Stomach (tissue), 19 donors: ENCODE measurements at places on chromosomes 12 and 14.
A peak's percentile ranks its signal among the peaks of the same experiment; 100 is the strongest.

GRCh38 chr14:104395941-104396681 lies 183.5 kb upstream of the C14orf180 start:
- H3K4me1 ChIP-seq, result peaks cover 8% of the 10 kb centered on the region
- H3K4me3 ChIP-seq, result no peak overlapping the region
- peaks cover 30% of the 10 kb centered on the region for H3K27me3 ChIP-seq
- peak; percentile 21 for DNase-seq
- H3K36me3 ChIP-seq, result no peaks in the 10 kb centered on the region

GRCh38 chr14:89648924-89649323 lies 231.9 kb upstream of the FOXN3 start:
- H3K36me3 ChIP-seq, result no peaks in the 10 kb centered on the region
- no peak overlapping the region for H3K4me3 ChIP-seq
- H3K4me1 ChIP-seq, result peaks cover 16% of the 10 kb centered on the region
- H3K27ac ChIP-seq, result no peak overlapping the region
- H3K27me3 ChIP-seq, result no peaks in the 10 kb centered on the region

DNA sequence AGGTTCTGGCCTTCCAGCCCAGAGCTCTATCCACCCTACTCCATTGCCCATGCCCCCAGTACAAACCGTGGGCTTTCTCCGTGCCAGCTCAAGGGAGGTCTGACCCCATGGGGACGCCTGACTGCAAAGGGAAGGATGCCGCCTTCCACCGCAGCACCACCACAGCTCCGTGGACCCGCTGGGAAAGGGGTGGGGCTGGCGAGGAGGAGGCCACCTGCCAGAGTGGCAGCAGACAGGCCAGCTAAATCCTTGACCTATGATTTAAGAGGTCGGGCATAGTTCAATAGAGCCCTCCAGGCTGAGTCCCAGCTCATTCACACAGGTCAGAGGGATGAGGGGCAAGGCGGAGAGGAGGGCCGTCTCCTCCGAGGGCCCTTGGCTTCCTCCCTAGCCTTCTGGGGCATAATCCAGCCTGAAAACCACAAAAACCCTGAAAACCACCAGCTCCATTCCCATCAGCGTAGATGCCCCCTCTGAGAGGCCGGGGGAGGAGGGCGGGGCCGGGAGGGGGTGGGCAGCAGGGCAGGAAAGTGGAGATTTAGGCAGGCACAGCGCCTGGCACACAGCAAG lies 14.9 kb upstream of the FIGNL2 start:
- H3K27ac ChIP-seq, result no peak overlapping the region
- DNase-seq, result peak; percentile 24
- H3K4me1 ChIP-seq, result peaks cover 15% of the 10 kb centered on the region
- no peaks in the 10 kb centered on the region for H3K27me3 ChIP-seq
- H3K36me3 ChIP-seq, result no peaks in the 10 kb centered on the region
- peak overlapping the region; percentile 43 for H3K4me3 ChIP-seq

- H3K27ac ChIP-seq, result peak overlapping the region; percentile 34
- H3K36me3 ChIP-seq, result peaks cover 35% of the 10 kb centered on the region
- H3K4me3 ChIP-seq, result no peak overlapping the region
- DNase-seq, result no peak
Observed at GRCh38 chr14:77103951-77104350, 5.9 kb downstream of the CIPC start.

GRCh38 chr12:2053691-2054090 lies 904 bp downstream of the CACNA1C start:
- peak; percentile 69 for DNase-seq
- peak overlapping the region; percentile 63 for H3K4me3 ChIP-seq
- no peaks in the 10 kb centered on the region for H3K4me1 ChIP-seq
- H3K27ac ChIP-seq, result peak overlapping the region; percentile 75
- peaks cover 41% of the 10 kb centered on the region for H3K27me3 ChIP-seq

DNA sequence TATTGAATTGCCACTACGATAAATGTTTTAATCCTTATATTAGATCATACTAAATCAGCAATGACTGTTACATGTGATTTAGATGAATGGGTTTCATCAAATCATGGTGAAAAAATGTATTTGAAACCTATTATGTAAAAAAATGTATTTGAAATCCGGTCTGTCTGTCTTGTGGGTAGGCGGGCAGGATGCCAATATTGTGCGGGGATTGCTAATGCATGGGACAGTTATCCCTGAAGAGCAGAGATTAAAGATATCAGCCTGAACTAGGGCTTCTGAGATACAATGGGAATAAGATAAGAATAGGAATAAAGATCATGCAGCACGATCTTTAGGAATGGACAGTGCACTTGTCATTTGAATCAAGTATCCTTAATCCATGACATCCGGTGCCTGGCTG lies 134.0 kb downstream of the PRKCH start:
- H3K27ac ChIP-seq, result no peak overlapping the region
- H3K36me3 ChIP-seq, result no peaks in the 10 kb centered on the region
